ENCODE measurements at places on chromosomes 11 and 22. TPM values are rescaled to one million over a fixed set of nuclear protein-coding genes. Genes with fewer than 3 reads are reported as not detected.

DNA sequence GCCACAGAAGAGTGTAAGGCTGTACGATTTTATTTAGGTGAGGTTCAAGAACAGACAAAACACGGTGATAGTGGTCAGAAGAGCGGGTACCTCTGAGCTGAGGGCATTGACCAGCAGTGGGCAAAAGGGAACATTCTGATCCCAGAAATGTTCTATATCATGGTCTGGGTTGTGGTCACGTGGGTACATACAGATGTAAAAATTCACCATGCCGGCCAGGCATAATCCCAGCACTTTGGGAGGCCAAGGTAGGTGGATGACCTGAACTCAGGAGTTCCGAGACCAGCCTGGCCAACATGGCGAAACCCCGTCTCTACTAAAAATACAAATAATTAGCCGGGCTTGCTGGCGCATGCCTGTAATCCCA, 31.1 kb upstream of the GCAT start:
- H3K27ac ChIP-seq: no peak overlapping the region
- H3K4me1 ChIP-seq: peaks cover 7% of the 10 kb centered on the region
- no peak overlapping the region for H3K4me3 ChIP-seq

GRCh38 chr11:10605941-10606381, 37.5 kb upstream of the LYVE1 start:
- DNase-seq: no peak
- H3K36me3 ChIP-seq: no peaks in the 10 kb centered on the region
- H3K4me1 ChIP-seq: peaks cover 38% of the 10 kb centered on the region
- H3K4me3 ChIP-seq: no peak overlapping the region
- H3K27ac ChIP-seq: no peak overlapping the region

GRCh38 chr22:39845529-39845928, 48.0 kb downstream of the ENTHD1 start:
- no peak overlapping the region for H3K4me3 ChIP-seq
- no peak for DNase-seq
- no peaks in the 10 kb centered on the region for H3K4me1 ChIP-seq
- no peaks in the 10 kb centered on the region for H3K36me3 ChIP-seq

GRCh38 chr11:47980088-47980906, at the start of gene PTPRJ:
PTPRJ (plus strand) TSS chr11:47980559; CDS start chr11:47980913, 354 bp downstream.
- peaks cover 12% of the 10 kb centered on the region for H3K4me1 ChIP-seq
- H3K4me3 ChIP-seq: peak within 1 kb of the TSS; percentile 93
- H3K27me3 ChIP-seq: no peaks in the 10 kb centered on the region
- peak within 1 kb of the TSS; percentile 73 for H3K27ac ChIP-seq
- no peaks in the 10 kb centered on the region for H3K36me3 ChIP-seq

DNA sequence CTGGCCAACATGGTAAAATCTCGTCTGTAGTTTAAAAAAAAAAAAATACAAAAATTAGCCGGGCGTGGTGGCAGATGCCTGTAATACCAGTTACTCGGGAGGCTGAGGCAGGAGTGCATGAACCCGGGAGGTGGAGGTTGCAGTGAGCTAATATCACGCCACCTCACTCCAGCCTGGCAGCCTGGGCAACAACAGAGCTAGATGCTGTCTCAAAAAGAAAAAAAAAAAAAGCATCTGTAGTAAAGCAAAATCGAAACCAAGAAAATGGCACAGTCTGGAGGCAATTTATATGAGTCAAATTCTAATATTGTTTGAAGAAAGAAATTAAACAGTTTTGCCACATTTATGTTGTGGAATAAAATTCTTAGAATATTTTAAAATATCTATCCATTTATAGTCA, 365.0 kb upstream of the CHORDC1 start:
- DNase-seq: no peak
- no peaks in the 10 kb centered on the region for H3K36me3 ChIP-seq
- no peak overlapping the region for H3K27ac ChIP-seq
- H3K27me3 ChIP-seq: no peaks in the 10 kb centered on the region

GRCh38 chr11:93740031-93740729, 1.1 kb downstream of the TAF1D start:
- H3K27ac ChIP-seq: peak overlapping the region; percentile 95
- no peaks in the 10 kb centered on the region for H3K27me3 ChIP-seq
- DNase-seq: no peak
- peaks cover 20% of the 10 kb centered on the region for H3K36me3 ChIP-seq
- peaks cover 45% of the 10 kb centered on the region for H3K4me1 ChIP-seq
- peak overlapping the region; percentile 74 for H3K4me3 ChIP-seq

GRCh38 chr11:72070491-72070890, 9.9 kb downstream of the NUMA1 start:
- H3K27ac ChIP-seq: peak overlapping the region; percentile 81
- no peak for DNase-seq
- H3K27me3 ChIP-seq: no peaks in the 10 kb centered on the region
- H3K4me3 ChIP-seq: no peak overlapping the region
- H3K4me1 ChIP-seq: peaks cover 31% of the 10 kb centered on the region

DNA sequence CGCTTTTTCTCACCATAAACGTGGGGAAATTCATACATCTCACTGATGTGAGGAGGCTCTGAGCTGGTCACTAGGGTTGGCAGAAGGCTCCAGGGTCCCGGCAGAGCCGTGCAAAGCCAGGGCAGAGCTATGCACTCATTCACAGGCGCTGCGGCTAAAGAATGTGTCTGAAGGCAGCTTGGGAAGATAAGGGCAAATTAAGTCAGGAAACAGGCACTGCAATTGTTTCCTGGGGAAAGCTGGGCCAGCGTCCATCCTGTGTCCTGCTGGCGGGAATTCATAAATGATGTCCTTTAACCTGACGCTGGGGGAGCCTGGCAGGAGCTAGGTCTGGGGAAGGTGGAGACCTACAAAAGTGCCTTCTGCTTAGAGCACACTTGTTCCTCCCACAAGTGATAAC, 27.6 kb downstream of the PKNOX2 start:
- peaks cover 4% of the 10 kb centered on the region for H3K36me3 ChIP-seq
- H3K27ac ChIP-seq: no peak overlapping the region
- H3K4me1 ChIP-seq: no peaks in the 10 kb centered on the region
- no peak overlapping the region for H3K4me3 ChIP-seq

DNA sequence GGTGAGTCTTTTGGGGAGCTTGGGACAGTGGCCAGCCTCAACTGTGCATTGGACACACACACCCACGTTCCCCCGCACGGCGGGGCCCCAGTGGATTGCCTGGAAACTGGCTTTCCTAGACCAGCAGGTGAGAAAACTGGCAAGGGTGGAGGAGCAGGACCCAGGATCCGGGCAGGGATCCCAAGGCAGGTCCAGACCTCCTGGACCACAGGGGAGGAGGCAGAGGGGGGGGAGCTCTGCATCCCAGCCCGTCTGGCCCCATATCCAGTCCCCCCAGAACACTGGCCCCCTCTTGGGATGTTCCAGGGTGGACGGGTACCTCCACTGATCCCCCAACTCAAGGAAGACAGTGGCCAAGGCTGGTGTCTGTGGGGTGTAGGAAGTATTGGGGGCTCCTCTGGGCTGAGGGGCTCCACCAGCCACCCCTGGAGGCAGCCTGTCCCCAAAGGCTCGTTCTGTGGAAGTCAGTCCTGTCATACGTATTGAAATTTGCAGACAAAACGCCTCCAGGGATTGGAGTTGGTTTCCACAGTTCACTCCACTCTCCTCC, 89.3 kb upstream of the LINC01488 start:
- no peaks in the 10 kb centered on the region for H3K36me3 ChIP-seq

GRCh38 chr11:45205978-45206377, 59.5 kb downstream of the PRDM11 start:
- peaks cover 19% of the 10 kb centered on the region for H3K4me1 ChIP-seq
- no peak overlapping the region for H3K27ac ChIP-seq
- no peak for DNase-seq
- no peaks in the 10 kb centered on the region for H3K36me3 ChIP-seq
- H3K27me3 ChIP-seq: no peaks in the 10 kb centered on the region
- H3K4me3 ChIP-seq: no peak overlapping the region

DNA sequence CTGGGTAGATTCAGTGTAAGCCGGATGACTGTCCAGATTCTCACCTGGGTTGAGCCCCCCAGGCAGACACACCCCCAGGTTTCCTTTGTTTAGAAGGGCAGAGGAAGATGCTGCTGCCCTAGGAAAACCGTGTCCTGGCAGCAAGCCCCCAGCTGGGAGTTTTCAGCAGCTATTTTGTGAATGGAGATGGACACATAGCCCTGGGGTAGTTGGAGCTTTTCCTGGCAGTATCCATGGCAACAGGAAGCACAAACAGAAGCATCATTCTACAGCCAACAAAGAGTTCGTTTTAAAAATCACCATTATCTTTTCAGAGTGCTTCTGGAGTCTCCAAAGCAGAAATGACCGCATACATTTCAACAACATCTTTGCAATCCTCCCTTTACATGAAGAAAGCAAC, 245.5 kb downstream of the BRD1 start:
- H3K27me3 ChIP-seq: no peaks in the 10 kb centered on the region
- no peaks in the 10 kb centered on the region for H3K4me1 ChIP-seq
- H3K36me3 ChIP-seq: no peaks in the 10 kb centered on the region
- H3K27ac ChIP-seq: no peak overlapping the region
- no peak for DNase-seq

- no peak overlapping the region for H3K4me3 ChIP-seq
- no peaks in the 10 kb centered on the region for H3K27me3 ChIP-seq
- no peaks in the 10 kb centered on the region for H3K36me3 ChIP-seq
Observed at GRCh38 chr11:131168839-131169713, 201.3 kb upstream of the NTM start.

DNA sequence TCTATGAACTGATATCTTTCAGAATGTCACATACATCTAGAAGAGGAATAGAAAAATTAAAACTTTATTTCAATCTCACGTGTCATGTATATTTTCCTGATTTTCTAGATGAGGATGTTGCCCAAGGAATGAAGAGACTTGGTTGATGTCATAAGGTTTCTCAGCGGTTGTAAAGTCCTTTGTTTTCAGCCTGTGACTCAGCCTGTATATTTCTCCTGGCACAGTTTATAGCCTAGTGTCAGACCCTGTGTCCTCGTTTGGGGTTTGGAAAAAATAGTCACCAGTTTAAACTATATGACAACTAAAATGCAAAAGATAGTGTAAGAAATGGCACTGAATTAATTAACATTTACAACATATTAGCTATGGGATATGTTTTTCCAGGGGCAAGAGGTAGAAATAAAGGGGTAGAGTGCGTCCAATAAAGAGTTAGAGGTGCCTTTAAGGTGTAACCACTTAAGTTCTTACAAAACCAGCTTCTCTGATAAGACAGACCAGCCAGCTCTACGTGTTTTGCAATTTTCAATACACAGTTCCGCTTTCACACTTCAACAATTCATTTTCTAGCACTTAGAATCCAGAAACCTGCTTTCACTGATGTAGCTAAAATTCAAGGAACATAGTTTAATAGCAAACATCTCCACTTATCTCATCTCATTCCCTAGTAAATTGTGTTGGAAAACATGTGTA, 1432.6 kb upstream of the TENM4 start:
- no peaks in the 10 kb centered on the region for H3K27me3 ChIP-seq
- no peak for DNase-seq
- no peak overlapping the region for H3K4me3 ChIP-seq
- no peak overlapping the region for H3K27ac ChIP-seq

- no peak overlapping the region for H3K4me3 ChIP-seq
- peaks cover 57% of the 10 kb centered on the region for H3K36me3 ChIP-seq
- H3K4me1 ChIP-seq: no peaks in the 10 kb centered on the region
- DNase-seq: no peak
- no peak overlapping the region for H3K27ac ChIP-seq
Observed at GRCh38 chr11:67230406-67230805, 35.9 kb upstream of the GRK2 start.

DNA sequence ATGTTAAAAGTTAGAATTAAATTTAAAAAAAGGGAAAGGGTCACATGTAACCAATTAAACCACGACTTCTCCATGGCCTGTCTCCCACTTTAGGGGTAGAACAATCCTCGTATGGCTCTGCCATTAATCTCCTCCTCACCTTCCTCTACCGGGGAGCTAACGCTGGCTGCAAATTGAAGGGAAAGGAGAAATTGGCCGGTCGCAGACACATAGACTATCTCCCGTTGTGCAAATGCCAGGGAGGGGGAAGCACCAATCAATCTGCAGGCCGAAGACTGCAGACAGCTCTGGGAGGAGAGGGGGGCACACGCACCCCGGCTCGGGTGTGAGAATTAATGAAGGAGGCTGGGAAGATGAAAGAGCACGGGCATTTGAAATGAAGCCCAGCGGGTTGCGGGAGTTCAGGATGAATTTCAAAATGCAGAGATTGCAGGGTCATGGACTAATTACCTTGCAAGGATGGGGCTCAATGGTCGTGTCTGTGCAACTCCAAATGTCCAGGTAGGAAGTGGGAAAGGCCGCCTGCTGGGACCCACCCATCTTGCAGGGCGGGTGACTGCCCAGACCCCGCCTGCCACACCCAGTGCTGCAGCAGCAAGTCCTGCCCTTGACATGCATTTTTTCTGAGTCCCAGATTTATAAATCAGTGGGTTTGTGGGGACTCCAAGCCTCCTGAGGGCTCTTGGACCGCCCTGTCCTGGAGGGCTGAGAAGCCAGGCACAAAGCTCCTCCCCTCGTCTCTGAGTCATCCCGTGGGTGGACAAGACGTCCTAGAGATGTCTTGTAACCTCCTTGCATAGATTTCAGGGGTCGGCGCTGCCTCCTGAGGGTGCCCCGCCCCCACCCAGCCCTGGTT, 534.2 kb downstream of the TBC1D22A start:
- no peaks in the 10 kb centered on the region for H3K36me3 ChIP-seq
- DNase-seq: no peak
- H3K27me3 ChIP-seq: no peaks in the 10 kb centered on the region
- H3K27ac ChIP-seq: no peak overlapping the region
- no peak overlapping the region for H3K4me3 ChIP-seq

GRCh38 chr11:86108191-86108590, 39.3 kb upstream of the PICALM start:
- DNase-seq: no peak
- no peak overlapping the region for H3K4me3 ChIP-seq
- no peaks in the 10 kb centered on the region for H3K36me3 ChIP-seq
- no peaks in the 10 kb centered on the region for H3K27me3 ChIP-seq

GRCh38 chr11:34499719-34500500, 13.7 kb downstream of the ELF5 start:
- H3K36me3 ChIP-seq: no peaks in the 10 kb centered on the region
- H3K4me1 ChIP-seq: no peaks in the 10 kb centered on the region
- no peak for DNase-seq
- no peaks in the 10 kb centered on the region for H3K27me3 ChIP-seq

DNA sequence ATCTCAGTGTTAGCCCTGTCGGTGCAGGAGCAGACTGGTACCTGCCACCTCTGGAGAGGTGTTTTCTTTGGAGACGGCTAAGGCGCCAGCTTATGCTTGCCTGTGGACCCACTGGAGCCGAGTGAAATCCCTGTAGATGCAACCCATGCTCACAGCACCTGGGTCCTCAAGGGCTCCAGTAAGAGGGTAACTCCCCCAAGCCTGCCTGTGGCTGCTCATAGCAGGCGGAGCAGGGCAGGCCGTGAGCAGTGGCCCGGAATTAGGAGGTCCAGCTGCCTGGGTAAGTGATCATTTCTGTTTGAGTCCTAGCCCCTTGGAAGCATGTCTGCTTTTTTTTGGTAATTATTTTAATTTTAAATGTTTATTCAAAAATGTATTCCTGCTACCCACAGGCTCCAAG, 43.8 kb downstream of the NAT10 start:
- peaks cover 68% of the 10 kb centered on the region for H3K36me3 ChIP-seq
- H3K4me1 ChIP-seq: no peaks in the 10 kb centered on the region
- no peak overlapping the region for H3K4me3 ChIP-seq
- H3K27ac ChIP-seq: no peak overlapping the region
- DNase-seq: no peak
- no peaks in the 10 kb centered on the region for H3K27me3 ChIP-seq

Gene CDCA5
- total RNA-seq: 0.36 TPM

Gene OR8K3
- total RNA-seq: not detected

Gene TNRC6B
- 31.9 TPM for total RNA-seq

Gene MS4A6A
- total RNA-seq: 16.4 TPM

Gene RBMXL2
- total RNA-seq: not detected

Gene SCN3B
- total RNA-seq: 3.0 TPM

Gene NCR3LG1
- total RNA-seq: 0.24 TPM

Gene SAA4
- total RNA-seq: not detected

Gene OR52E6
- total RNA-seq: not detected

Data from gastrocnemius medialis (tissue), 4 donors.